Activated naive CD8-positive, alpha-beta T cell treated with anti-CD3 and anti-CD28 coated beads for 36 hours (primary cell): ENCODE measurements at places on chromosomes 7 and 10.

GRCh38 chr7:101833799-101834198, 16.4 kb downstream of the CUX1 start:
- no peak for DNase-seq

DNA sequence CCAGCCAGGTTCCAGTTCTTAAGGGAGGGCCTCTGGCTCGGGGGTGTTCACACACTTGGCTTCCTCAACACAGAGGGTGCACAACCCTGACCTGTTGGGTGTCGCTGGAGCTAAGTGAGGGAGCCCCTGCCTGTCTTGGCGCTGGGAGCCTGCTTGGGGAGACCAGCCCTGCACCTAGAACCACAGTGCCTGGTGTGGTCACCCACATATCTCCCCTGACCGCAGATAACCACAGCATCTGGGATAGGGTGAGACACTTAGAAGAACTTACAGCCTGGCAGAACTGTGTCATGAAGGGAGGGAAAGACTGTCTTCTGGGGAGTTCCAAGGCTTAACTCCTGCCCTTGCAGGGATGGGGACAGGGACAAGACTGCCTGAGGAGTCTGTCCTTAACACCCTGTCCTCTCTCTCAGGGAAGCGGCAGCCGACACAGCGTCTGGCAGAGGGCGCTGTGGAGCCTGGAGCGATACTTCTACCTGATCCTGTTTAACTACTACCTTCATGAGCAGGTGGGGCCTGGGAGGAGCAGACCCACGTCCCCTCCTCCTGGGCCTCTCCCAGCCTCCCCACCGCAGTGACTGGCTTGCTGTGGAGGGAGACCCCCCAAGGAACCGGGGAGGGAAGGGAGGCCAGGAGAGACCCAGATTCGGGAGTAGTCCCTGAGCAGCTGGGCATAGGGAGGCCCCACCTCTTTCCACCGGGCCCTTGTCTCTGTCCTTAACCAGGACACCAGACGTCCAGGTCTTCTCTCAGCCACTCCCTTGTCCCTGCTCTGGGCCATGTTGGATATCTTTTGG, 59.0 kb downstream of the PALD1 start:
- peak; percentile 28 for DNase-seq

GRCh38 chr7:122040147-122040546, 103.9 kb downstream of the AASS start:
- no peak for DNase-seq

GRCh38 chr7:95389516-95389915, 6.7 kb downstream of the PON3 start:
- DNase-seq = no peak

GRCh38 chr7:94276795-94277194, 117.9 kb upstream of the COL1A2 start:
- no peak for DNase-seq
